ENCODE measurements at places on chromosomes 3 and 15.
A peak's percentile ranks its signal among the peaks of the same experiment; 100 is the strongest.

DNA sequence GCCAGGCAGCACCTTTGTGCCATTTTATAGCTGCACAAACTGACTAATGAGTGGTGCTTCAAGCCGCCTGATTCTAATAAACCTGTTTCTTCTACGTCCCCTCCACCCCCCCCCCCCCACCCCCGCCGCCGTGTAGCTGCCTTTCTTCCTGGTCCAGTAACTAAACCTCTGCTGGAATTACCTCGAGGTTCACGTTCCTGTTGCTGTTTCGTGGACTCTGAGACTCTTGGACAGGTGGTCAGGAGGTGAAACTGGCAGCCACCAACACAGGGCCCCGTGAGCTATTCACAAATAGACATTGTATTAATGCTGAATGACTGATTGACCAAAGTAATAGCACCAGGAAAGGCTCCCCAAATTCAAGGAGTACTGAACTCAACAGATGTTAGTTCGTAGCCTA is 73.9 kb downstream of the TRIM69 start:
- no peak for DNase-seq

- no peak for DNase-seq
Observed at GRCh38 chr3:46674031-46674845, 19.2 kb downstream of the ALS2CL start.

- no peak for DNase-seq
Observed at GRCh38 chr15:82165948-82166376, 96.6 kb downstream of the EFL1 start.

DNA sequence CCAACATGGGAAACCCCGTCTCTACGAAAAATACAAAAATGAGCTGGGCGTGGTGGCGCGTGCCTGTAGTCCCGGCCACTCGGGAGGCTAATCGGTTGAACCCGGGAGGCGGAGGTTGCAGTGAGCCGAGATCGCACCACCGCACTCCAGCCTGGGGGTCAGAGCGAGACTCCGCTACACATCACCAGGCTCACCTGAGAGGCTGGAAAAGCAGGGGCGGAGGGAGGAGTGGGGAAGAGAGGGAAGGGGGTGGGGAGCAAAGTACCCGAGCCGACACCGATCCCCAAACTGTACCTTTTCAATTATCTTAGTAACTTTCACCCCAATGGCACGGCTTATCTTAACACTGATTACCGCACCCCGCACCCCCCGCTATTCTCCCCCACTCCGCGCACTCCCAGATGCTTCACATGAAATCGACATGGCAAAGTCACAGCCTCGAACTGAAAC is 46.4 kb upstream of the SYNM start:
- DNase-seq: no peak

DNA sequence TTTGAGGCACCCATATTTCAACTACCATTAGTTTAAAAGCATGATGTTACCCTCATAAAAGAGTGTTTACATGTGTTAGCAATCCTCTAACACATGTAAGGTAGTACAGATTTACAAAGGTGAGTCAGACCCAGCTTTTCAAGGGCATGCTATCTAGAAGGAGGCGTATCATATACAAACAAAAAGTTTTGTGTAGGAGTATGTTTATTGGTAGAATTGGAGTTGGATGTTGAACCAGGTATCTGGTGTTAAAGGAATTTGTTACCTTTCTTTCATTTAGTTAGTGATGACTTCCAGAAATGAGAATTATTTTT is 2.4 kb downstream of the HACD3 start:
- DNase-seq: no peak

- no peak for DNase-seq
Observed at GRCh38 chr15:93523481-93523880, 434.5 kb upstream of the RGMA start.

DNA sequence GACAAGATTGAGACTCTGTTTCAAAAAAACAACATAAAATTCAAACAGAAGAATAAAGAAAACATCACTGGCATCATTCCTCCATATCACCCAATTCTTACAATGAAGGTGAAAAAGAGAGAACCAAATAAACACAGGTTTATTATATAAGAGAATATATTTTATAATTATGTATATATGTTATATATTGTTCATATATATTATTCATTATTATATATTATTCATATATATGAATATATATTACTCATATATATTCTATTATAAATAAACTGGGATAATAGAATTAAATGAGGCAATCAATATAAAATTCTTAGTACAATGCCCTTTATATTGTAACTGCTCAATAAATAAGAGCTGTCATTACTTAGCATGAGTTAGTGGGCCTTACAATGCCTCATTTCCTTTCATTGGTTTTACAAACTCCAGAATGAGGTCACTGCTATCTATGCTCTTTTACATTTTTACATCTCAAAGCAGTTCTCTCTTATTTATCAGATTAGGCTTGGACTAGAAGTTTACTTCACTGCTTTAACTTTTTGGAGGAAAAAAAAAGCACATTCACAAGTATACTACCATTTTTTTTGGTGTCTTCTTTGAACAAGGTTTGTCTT is 135.5 kb upstream of the TTC14 start:
- no peak for DNase-seq

DNA sequence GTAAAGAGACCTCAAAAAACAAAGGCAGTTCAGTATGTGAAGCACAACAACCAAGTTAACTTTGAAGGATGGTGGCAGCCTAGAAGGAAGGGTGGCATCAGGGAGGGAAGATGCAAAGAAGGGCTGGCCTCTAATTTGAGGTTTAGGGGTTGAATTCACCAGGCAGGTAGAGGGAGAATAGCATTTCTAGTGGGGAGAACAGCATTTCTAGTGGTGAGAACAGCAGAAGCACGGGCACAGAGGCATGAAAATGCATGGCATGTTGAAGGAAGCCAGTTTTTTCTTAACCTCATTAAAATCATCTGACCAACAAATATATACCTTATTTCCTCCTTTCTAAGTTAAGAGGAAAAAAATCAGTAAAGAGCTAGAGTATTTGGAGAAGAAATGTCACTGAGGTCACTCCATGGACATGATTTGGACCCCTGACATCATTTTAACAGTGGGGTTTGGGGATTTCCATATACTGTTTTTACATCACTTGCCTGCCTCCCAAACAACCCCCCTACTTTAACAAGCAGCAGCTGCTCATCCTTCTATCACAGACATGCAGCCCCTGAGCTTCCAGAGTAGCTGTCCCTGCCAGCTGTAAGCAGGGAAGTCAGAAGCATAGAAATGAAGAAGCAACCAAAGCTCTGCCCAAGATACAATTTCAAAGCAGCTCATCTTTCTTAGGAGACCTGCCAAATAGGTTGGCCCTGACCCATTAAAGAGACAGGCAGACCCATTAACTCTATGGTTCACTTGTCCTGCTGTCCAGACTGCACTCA is 2.4 kb upstream of the POPDC2 start:
- DNase-seq: no peak

GRCh38 chr3:19907523-19907922 is 26.5 kb downstream of the EFHB start:
- no peak for DNase-seq

- no peak for DNase-seq
Observed at GRCh38 chr15:78055919-78056713, 21.4 kb downstream of the TBC1D2B start.

DNA sequence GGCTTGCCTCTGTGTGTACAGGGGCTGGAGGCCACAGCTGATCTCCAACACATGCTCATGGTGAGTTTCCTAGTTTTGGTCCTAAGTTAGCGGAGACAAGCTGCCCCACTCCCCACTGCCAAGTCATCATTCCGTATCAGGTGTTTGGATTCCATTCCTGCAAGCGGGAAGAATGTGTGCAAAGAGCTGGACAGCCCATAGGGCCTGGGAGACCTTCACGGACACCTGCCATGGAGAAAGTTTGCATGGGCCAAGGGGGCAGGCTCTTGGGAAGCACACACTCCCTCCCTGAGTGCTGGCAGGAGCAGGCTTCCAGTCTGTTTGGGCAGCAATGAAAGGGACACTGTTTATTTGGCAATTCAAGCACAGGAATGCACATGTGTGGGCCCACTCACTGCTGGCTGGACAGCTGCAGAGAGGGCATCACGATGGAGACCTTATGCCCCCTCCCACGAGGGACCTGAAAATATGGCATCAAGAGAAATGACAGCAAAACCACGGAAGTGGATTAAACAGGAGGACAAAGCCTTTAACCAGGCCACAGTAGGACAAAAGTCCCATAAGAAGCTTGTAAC is 149.7 kb downstream of the KLF13 start:
- no peak for DNase-seq

GRCh38 chr3:9056581-9056980 is 93.3 kb upstream of the RAD18 start:
- no peak for DNase-seq

GRCh38 chr3:170869645-170870593 is at the start of gene RPL22L1:
Gene RPL22L1 (minus strand): TSS chr3:170870195. CDS start chr3:170870167, 28 bp downstream.
- peak; percentile 91 for DNase-seq

DNA sequence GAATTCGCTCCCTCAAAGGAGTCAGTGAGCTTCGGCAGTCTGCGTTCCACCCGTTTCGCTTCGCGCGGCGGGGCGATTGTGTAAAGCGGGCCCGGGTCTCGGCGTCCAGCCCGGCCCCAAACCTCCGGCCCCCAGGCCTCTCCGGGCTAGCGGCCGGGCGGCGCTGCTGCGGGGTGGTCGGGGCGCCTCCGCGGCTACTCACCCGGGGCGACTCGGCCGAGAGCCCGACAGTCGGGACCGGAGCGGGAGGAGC is 412 bp downstream of the CHDH start:
- no peak for DNase-seq

DNA sequence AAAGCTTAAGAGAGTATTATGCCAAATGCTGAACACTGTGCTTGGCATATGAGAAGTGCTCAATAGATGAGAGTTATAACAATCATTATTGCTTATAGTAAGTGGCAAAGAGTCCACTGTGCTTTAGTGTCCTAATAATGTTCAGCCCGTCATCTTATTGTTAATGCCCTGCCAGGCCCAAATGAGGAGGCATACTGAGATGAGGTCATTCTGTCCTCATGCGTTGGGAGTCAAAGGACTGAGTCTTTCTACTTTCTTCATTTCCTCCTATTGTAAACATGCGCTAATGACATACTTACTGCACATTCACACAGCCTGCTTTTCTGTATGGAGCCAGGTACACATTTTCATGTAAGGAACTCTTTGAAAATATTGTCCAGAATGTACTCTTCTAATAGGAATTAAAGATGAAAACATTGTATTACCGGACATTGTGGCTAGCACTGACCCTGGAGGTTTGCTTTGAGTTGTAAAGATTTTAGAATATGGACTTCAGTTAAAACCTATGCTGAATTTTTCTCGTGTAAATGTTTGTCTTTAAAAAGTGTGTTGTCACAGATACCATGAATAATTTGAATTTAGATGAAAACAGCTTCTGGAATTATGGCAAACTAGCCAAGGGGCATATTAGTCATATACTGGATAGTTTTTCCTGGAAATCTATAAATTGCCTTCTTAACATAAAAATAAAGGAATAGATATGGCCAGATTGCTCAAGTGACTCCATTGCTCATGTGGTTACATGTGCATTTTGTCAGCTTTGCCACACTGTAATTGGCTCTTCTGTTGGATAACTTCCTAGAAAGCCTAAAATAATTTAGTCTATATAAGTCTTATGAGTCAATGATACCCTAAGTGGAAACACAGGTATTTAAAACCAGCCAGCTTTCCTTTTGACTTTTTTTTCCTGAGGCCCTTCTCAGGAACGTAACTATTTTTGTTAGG is 38.3 kb downstream of the KBTBD12 start:
- DNase-seq: no peak

GRCh38 chr3:31093606-31094005 is 199.1 kb upstream of the GADL1 start:
- no peak for DNase-seq

- DNase-seq: no peak
Observed at GRCh38 chr15:93709708-93710107, 521.7 kb upstream of the MCTP2 start.

DNA sequence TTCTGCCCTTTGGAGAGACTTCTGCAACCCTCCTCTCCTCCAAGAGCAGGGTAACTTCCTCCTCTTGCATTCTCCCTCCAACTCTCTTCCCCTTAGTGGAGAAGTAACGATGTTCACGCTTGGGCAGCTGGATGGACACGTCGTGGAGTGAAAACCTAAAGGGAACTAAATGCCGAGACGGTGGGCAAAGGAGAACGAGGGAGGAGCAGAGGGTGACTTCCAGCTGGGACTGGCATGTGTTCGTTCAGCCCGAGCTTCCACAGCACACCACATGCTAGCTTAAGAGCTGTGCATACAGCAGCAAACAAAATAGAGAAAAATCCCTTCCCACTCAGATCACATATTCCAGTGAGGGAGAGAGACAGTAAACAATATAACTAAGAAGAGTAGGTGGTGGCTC is 179.8 kb downstream of the SLCO3A1 start:
- no peak for DNase-seq

GRCh38 chr3:102941786-102942185 is 507.0 kb downstream of the ZPLD1 start:
- DNase-seq: no peak

- DNase-seq: no peak
Observed at GRCh38 chr3:67678665-67679064, 24.3 kb upstream of the SUCLG2 start.

DNA sequence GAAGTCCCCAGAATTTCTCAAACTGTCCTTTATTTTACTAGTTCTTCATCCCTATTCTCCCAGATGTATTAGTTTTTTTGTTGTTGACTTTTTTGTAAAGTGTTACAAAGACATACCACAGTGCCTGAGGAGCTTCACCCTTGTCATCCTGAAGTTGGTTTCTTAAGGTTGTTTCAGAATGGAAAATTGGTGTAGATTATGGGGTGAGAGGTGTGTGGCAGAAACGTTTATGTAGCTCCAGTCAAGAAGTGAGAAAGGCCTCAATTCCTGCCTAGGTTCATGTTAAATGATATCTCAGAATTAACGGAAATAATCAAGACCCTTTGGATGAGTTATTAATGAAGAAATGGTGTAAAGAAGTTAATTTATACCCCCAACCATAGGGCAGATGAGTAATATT is 6.8 kb downstream of the EDEM1 start:
- DNase-seq: no peak

DNA sequence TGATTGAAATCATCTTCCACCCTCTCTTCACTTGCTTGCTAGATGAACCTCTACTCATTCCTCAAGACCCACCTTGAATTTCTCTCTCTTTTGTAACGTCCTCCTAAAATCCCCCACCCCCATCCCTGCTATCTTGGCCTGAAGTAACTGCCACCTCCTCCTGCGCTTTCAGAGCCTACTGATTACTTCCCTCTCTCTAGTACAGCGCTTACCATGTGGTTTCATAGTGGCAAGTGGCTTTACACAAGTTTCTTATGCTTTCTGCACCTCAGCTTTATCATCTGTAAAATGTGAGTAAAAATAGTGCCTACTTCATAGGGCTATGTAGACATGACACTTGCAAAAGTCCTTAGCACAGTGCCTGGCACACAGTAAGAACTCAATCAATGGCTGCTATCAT is 28.7 kb upstream of the DAZL start:
- DNase-seq: no peak

DNA sequence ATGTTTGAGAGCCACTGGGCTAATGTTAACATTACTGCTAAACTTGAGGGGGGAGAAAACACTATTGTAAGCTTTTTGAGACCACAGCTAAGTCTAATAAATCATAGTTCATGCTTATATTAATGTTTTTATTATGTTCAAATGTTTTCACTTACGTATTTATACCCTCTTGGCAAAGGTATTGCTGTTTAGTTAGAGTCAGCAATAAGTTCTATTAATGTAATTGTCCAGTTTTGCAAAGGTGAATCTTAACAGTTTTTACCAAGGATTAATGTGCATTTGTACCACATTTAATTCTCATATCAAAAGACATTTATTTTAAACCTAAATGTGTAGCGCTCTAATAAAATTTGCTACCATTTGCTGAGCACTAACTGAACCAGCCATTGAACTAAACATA is 206.7 kb upstream of the CGNL1 start:
- DNase-seq: no peak

- no peak for DNase-seq
Observed at GRCh38 chr15:80761754-80762153, 17.4 kb upstream of the CEMIP start.

All from renal cortex interstitium (tissue), 15 donors.